D721Med (cell line): ENCODE measurements at places on chromosomes 7 and 10.

DNA sequence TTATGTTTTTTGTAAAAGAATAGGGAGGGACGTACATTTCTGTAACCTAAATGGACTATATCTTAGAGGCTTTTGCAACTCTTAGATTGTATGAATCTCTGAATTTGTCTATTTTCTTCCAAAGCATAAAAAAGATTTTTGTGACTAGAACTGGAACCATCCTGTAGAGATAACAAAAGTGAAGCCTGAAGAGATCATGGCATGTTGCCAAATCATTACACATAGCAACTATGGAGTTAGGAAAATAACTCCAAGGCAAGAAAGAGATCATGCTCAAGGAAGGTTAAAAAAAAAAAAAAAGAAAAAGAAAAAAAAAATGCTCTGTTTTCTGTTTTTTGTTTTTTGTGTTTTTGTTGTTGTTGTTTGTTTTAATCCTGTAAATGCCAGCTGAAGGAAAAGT lies 567.7 kb upstream of the ZWINT start:
- no peak for DNase-seq

DNA sequence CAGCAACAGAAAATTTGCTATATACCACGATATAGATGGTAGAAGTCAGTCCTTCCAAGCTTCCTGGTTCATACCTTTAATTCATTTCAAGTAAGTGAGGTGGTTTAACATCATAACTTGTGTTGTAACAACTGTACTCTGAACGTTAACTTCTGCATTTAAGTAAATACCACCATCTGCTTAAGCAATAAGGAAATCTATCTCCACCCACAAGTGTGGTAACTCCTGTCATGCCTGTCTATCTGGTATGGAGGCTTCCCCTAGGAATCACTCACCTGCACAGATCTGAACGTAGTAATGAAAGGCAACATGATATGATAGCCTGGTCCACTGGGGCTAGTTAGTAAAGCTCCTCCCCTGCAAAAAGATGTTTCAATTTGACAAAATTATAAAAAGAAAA lies 2.3 kb downstream of the ERLIN1 start:
- no peak for DNase-seq

DNA sequence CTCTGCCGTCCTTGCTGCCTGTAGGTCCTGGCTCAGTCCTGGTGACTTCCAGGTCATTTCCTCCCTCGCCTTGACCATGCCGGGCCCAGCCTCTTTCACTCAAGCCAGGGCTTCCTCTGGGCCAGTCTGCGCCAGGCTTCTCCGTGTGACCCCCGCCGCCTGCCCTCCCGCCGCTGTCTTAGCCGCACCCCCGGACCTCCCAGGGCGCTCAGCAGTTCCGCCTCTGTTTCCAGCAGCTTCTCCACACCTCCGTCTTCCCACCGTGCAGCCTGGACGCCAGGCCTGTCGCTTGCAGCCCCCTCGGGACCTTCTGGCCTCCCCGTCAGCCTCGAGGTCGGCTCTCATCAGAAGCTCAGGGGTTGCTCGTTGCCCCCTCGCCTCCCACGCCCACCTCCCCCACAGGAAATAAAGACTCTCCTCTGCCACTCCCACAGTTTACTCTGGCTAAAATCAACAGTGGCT lies 123.0 kb upstream of the FZD8 start:
- no peak for DNase-seq

DNA sequence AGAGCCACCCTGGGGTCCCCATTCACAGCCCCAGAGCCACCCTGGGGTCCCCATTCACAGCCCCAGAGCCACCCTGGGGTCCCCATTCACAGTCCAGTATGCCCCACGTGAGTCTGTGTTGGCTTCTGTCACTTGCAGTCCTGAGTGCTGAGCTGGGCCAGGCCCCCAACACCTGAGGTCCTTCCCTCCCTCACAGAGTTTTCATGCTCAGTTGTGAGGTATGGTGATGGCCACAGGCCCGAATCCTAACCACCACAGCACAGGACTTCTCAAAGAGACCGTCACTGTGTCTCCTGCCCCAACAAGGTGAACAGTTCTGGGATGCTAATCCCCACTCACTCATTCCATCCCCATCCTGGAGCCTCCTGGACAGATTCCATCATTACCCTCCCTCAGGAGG lies 239.2 kb downstream of the PTPRN2 start:
- DNase-seq: no peak

DNA sequence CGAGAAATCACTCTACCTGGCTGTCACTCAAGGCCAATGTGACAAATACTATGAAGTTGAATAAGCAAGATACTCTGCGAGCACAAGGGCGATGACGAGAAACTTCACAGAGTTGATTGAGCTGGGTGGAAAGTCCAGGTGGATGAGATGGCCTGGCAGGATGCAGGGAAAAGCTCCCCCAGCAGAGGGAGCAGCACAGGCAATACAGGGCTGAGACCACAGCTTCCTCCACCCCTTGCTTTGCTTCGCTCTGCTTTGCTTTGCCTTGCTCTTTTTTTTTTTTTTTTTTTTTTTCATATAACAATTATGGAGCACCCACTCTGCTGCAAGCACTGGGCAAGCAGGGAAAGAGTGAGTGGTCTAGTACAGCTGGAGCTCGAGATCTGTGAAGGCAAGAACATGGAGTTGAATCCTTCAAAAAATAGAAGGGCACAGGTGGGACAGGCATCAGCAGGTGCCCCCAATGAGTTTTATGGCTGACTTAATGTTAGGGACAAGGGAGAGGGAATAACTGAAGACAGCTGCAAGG lies 88.3 kb downstream of the CABCOCO1 start:
- DNase-seq: no peak

DNA sequence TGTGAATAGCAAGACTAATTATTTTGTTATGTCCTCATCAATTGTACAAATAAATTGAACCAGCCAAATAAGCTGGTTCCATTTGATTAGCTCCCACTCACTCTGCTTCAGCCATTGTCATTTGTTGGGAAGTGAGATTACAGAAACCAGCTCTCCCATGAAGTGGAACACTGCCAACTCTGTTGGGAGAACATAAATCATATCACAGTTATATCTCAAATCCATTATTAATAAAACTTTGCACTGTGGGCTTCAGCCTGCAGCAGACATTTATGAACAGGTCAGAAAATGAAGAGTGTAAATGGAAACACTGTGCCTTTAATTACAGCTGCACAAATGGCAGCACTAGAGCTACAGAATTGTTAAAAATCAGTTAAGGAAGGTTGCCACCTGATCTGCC lies 46.7 kb upstream of the TEX47 start:
- DNase-seq: no peak

DNA sequence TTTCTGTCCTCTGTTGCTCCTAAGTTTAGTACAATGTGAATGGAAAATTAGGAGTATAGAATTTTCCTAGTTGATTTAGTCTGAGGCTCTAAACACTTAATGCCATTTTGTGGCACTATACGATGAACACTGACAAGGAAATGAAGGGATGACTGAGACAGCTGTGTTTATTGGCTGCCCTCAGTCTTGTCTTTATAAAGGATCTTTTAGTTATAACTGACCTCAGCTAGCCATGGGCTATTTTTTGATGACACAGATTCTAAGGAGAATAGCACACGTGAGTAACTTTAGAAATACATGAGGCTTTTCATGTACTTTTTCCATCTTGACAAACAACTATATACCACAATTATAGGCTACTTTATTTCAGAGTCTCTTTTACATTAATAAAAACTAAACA lies 113.7 kb downstream of the PRKG1 start:
- DNase-seq: no peak
